ENCODE measurements at places on chromosomes 2 and 18. TPM values are rescaled to one million over a fixed set of nuclear protein-coding genes. Genes with fewer than 3 reads are reported as not detected.

MC4R gene
- total RNA-seq, result not detected

KCNF1 gene
- total RNA-seq, result not detected

MYO3B gene
- 0.34 TPM for total RNA-seq

ATL2 gene
- total RNA-seq, result 224 TPM

KDSR gene
- 26.0 TPM for total RNA-seq

KCNG2 gene
- not detected for total RNA-seq

MAP2 gene
- 13.2 TPM for total RNA-seq

TTR gene
- not detected for total RNA-seq

WDFY1 gene
- 102 TPM for total RNA-seq

GKN2 gene
- not detected for total RNA-seq

SKOR2 gene
- not detected for total RNA-seq

NT5C1B gene
- not detected for total RNA-seq

THSD7B gene
- under 0.01 TPM for total RNA-seq

KLHL14 gene
- total RNA-seq, result not detected

EML6 gene
- total RNA-seq, result 1.9 TPM

DCDC2C gene
- not detected for total RNA-seq

HOXD13 gene
- not detected for total RNA-seq
